ENCODE measurements at places on chromosomes 13 and 19.
A peak's percentile ranks its signal among the peaks of the same experiment; 100 is the strongest.

GRCh38 chr13:27024074-27024461 lies 147.5 kb downstream of the USP12 start:
- no peak for DNase-seq

DNA sequence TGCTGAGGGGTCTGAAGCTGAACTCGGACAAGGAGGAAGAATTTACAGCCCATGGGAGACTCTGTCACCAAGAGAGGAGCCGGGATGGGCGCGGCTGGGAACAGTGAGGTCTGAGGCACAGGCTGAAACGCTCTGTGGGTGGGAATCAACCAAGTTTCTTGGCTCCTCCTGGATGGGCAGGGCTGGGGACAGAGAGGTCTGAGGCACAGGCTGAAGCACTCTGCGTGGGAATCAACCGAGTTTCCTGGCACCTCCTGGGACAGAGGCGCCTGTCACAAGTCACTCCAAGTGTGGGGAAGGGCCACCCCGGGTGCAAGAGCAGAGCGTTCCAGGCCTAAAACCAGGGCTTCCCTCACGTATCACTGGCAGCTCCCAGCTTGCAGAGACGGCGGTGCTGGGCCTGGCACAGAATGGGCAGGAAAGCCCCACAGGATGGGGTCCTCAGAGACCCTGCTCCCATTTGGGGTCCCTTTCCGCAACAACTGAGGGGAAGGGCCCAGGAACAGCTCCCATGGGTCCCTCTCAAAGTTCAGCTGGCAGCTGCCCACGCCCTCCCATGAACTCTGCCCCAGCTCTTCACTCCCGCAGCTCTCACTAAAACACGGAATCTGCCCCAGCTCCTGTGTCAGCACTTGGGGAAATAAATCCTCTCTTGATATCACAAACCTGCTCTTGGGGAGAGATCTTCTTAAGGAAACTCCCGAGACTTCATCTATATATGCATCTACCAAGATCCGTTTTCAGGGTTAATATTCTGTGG lies 18.5 kb downstream of the AP3D1 start:
- no peak for DNase-seq

DNA sequence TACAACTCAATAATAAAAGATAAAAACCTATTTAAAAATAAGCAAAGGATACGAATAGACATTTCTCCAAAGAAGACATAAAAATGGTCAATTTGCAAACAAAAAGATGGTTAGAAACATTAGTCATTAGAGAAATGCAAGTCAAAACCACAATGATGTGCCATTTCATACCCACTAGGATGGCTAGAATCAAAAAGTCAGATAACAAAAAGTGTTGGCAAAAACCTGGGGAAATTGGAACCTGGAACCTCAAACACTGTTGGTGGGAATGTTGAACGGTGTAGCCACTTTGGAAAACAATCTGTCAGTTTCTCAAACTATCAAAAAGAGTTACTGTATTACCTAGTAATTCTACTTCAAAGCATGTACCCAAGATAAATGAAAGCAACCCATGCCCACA lies 26.5 kb upstream of the ZNF30 start:
- no peak for DNase-seq

- DNase-seq: no peak
Measured at GRCh38 chr13:73715114-73715910, 418.9 kb downstream of the KLF12 start.

DNA sequence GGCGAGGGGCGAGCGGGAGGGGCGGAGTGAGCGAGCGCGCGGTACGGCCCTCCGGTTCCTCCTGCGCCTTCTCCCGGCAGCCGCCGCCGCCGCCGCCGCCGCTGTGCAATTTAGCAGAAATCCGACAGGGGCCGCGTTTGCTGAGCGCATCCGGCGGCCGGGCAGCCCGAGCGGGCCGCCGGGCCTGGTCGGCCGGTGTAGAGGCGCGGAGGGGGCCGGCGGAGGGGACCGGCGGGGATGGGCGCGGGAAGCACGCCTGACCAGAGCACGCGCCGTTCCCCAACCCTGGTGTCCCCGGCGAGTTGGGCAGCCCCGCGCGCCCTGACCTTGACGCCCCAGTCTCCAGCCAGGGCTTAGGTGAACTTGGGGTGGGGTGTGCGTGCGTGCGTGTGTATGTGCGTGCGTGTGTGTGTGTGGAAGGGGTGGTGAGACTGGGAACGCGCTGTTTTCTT lies 144.5 kb upstream of the ZNF536 start:
- peak; percentile 31 for DNase-seq

- peak; percentile 79 for DNase-seq
Measured at GRCh38 chr19:17855280-17856152, 4.2 kb upstream of the RPL18A start.

- no peak for DNase-seq
Measured at GRCh38 chr13:27076421-27076820, 95.2 kb downstream of the USP12 start.

DNA sequence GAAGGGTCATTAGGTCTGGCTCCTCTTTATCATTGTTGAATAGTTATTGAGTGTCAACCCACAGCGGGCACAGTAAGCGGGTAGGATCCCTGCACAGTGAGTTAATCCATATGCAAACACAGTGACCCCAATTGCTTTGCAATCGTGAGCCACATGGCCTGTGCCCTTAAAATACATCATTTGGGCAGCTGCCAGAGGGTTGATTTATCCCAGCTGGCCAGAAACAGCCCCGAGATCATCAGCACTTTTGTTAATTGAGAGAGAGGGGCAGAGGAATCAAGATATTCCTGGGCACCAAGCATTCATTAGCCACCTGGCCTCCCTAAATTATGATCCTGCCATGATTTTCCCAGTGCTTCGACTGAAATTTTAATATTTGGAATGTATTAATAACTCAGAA lies 9.8 kb upstream of the CNMD start:
- no peak for DNase-seq

DNA sequence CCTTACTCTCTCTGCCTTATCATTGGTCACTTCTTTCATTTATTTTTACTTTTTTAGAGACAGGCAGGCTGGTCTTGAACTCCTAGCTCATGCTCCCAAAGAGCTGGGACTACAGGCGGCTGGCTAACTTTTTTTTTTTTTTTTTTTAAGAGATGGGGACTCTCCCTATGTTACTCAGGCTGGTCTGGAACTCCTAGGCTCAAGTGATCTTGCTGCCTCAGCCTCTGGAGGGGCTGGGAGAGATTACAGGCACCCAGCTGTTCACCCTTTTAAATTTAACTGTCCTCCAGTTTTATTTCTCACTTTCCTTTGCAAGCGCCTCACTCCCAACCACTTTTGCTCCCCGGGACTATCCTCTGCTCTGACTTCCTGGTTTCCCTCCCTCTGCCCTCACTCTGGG lies 5.6 kb upstream of the CLDN10 start:
- DNase-seq: no peak
